Activated gamma-delta T cell (primary cell): ENCODE measurements at places on chromosomes 3 and 15.

- no peak for DNase-seq
Observed at GRCh38 chr3:126274735-126275619, 82.2 kb downstream of the KLF15 start.

DNA sequence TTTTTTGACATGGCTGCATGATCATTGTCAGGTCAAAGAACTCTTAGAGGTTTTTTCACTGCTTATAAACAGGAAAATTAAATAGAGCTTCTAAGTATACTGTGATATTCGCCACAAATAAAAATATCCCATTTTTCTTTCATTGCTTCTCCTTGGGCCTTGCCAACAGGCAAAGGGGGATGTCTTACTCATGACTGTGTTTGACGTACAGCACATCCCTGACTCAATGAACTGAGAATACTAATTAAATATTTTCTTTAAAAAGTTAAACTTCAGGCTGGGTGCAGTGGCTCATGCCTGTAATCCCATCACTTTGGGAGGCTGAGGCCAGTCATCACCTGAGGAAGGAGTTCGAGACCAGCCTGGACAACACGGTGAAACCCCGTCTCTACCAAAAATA lies 41.4 kb upstream of the CCDC80 start:
- DNase-seq: no peak

GRCh38 chr3:23747841-23748240 lies 57.9 kb upstream of the UBE2E1 start:
- no peak for DNase-seq

- no peak for DNase-seq
Observed at GRCh38 chr3:150069633-150070032, 98.9 kb upstream of the PFN2 start.

- DNase-seq: no peak
Observed at GRCh38 chr3:137047240-137047639, 89.5 kb downstream of the IL20RB start.

DNA sequence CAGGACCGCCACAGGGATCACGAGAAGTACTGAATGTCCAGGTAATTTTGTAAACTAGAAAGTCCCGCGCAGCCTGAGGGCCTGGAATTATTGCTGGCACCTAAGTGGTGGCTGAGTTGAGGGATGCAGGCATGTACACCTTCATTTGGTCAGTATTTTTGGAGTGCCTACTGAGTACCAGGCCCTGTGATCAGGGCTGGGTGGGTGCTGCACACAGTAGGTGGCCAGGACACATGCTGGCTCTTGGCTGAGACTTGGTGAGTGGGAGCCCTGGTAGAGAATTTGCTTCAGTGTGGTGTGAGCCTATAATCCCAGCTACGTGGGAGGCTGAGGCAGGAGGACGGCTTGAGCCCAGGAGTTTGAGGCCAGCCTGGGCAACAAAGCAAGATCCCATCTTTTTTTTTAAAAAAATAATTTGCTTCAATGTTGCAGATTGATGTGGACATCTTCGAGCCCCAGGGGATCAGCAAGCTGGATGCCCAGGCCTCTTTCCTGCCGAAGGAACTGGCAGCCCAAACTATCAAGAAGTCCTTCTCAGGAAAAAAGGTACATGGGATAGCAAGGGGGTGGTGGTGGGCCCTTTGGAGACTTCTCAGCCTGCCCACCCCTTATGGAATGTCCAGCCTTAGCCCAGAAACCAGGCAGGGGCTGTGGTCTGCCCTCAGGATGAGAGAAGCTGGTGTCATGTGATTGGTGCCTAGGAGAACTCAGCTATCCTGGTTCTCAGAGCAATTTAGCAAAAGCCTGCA lies 2.6 kb downstream of the ITIH1 start:
- DNase-seq: no peak

GRCh38 chr15:65072027-65072426 lies 4.2 kb upstream of the RASL12 start:
- DNase-seq: no peak

- no peak for DNase-seq
Observed at GRCh38 chr15:83835479-83835878, 181.6 kb downstream of the ADAMTSL3 start.

DNA sequence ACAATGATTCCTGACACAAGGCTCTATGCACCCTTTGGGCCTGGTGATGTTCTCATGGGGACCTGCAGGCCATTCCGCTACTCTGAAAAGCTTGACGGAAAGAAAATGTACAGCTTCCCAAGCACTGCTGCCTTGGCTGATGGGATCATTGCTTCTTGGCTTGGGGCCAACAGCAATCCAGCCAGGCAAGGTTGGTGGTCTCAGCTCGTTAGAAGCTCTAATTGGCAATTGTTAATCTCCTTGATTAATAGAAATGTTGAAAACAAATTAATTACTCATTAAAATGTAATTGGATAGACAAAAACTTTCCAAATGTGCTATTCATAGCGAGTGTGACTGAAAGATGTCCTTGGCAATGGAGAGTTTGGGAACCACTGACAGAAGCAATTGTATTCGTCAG lies 16.3 kb upstream of the MYZAP start:
- no peak for DNase-seq

DNA sequence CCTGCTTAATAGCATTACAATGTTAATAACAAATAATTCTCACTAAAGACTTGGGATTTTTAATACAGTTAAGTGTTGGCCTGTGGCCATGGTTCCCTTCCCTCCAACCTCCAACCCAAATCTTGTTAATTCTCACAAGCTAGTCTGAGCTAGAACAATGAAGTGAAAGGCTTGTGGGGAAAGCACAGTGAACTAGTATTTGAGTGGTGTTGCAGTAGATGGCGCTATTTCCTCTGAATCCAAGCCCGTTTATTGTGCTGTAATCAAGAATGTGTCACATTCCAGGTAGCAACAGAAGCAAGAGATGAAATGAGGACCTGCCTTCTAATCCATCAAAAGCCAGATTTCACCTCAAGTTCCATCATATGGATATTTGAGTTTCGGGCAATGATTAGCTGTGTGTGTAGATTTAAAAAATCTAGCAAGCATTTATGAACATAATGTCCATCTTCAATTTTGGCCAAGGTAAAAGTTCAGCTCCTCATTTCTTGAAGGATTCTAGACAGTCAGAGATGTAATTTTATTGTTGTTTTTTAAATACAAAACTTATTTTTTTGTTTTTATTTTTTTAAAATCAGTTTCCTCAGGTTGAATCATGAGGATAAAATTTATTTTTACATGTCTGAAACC lies 160.7 kb downstream of the SQOR start:
- DNase-seq: no peak

GRCh38 chr3:49570028-49570654 lies 15.9 kb downstream of the BSN start:
- DNase-seq: no peak

- DNase-seq: no peak
Observed at GRCh38 chr3:173739726-173740125, 342.2 kb downstream of the NLGN1 start.

DNA sequence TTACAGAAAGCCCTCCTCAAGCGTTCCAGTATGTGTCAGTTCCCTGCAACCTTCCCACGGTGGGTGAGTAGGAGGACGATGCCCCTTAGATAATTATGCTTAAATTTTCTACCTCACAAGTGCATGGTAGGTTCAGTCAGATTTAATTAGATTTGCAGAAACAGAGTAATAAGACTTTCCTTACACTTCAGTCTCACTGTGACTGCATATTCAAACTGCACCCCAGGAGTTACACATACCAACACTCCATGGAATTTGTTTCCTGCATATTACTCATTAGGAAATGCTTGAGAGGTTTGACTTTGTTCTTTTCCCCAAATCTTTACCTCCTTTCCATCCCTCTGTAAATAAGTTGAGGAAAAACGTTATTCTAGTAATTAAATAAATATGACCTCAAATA lies 108.8 kb downstream of the ARRDC4 start:
- no peak for DNase-seq

GRCh38 chr3:64648927-64649906 lies 38.6 kb downstream of the ADAMTS9 start:
- no peak for DNase-seq

GRCh38 chr15:69392352-69392751 lies 21.8 kb upstream of the KIF23 start:
- DNase-seq: no peak

GRCh38 chr3:156750874-156751245 lies 75.3 kb upstream of the LEKR1 start:
- no peak for DNase-seq

- no peak for DNase-seq
Observed at GRCh38 chr15:38130205-38130567, 122.5 kb upstream of the SPRED1 start.

GRCh38 chr3:100076731-100077529 lies 37.4 kb downstream of the FILIP1L start:
- DNase-seq: no peak

DNA sequence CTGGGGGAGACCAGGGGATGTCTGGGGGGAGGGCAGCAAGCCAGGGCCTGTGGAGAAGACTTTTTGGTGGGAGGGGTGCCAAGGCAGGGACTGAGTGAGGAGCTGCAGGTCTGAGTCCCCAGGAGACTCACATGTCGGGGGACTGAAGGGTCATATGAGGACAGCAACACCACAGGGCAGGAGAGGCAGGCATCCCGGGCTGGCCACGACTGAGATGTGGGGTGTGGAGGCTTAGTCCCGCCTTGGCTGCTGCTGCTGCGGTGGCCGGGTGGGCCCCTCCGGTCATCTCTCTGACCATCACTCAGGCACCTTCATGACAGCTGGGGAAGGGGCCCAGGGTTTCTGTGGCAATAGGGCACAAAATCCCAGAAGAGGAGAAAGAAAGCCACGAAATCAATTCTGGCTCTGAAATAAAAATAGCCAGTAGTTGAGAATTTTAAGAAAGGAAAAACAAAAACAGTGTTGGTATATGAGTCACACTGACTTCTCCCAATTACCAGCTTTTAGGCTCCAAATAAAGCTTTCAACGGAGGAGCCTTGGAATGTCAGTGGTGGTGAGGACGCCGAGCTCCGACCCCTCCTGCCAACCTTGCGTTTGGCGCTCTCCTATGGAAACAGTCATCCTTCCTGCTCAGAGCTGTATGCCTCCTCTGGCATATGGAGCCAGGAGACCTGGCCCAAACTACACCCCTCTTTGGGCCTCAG lies 52.9 kb upstream of the ITGA11 start:
- DNase-seq: no peak

GRCh38 chr3:196868297-196868661 lies 559 bp downstream of the SENP5 start:
- no peak for DNase-seq

DNA sequence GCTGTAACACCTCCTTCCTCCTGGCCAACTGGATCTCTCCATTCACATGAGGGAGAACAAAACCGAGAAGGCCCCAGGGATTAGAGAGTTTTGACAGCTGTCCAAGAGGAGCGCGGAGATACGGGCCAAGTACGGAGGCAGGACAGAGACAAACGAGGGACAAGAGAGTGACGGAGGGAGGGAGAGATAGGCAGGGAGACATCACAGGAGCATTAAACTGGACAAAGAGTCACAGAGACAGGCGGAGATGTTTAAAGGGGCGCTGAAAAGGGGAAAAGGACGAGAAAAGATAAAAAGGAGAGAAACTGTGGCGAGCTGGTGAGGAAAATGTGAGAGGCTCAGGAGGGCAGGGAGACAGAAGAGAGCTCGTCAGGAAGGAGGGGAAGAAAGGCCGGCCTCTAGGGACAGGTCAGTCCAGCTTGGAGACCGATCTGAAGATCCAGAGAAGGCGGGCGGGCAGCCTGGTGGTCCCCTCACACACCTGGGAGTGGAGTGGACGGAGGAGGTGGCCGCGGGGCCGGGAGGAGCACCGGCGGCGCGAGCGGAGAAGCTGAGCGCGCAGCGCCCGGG lies 40.5 kb upstream of the ROPN1 start:
- no peak for DNase-seq

GRCh38 chr3:194245975-194246561 lies 105.1 kb downstream of the CPN2 start:
- DNase-seq: no peak
